ENCODE measurements at places on chromosomes 1 and 21.

- DNase-seq, result no peak
These were observed 75.1 kb downstream of the ZSCAN20 start for GRCh38 chr1:33547576-33547975.

- no peak for DNase-seq
These were observed 89.8 kb upstream of the KLHDC7A start for GRCh38 chr1:18390953-18391352.

GRCh38 chr1:241695246-241696171 lies 43.4 kb downstream of the WDR64 start:
- no peak for DNase-seq

GRCh38 chr21:33133892-33134291 lies 64.0 kb downstream of the OLIG1 start:
- no peak for DNase-seq

GRCh38 chr1:162085991-162086390 lies 16.5 kb downstream of the NOS1AP start:
- no peak for DNase-seq

GRCh38 chr21:25970254-25970930 lies 200.2 kb downstream of the APP start:
- DNase-seq, result no peak

DNA sequence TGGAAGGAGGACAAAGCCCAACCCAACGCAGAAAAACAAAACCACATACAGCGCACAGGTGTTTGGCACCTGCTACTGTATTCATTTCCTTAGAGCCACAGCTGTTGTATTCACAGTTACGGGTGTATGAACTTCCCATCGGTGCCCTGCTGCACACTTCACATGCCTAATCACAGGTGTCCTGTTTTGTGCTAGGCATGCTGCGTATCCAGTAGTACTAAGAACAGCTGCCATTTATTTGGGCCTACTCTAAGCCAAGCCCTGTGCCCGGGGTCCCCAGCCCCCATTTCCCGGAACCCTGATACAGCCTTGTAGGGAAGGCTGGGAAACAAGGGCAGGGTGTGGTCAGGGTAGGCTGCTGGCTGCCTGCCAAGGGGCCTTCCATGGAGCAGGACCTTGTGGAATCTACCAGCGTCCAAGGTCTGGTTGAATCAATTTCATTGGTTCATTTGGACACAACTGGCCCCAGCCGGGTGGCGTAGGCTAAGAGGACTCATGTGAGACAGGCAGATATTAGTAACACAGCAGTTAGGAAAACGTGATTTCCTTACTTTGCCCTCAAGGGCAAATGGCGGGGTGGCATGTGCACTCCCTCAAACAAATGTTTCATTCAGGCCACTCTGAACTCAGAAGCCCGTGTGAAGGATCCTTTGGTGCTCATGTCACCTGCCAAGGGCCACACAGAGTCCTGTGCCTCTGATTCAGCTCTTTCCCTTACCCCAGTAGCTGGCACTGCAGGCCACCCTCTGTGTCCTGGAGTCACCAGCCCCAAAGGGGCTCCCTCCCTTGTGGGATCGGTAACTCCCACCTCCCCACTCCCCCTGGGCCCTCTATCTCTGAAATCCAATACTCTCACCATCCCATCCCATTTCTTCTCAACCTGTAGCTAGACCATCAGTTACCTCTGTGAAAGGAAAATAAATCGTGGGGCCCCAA lies 986 bp upstream of the RNF186 start:
- DNase-seq, result no peak

DNA sequence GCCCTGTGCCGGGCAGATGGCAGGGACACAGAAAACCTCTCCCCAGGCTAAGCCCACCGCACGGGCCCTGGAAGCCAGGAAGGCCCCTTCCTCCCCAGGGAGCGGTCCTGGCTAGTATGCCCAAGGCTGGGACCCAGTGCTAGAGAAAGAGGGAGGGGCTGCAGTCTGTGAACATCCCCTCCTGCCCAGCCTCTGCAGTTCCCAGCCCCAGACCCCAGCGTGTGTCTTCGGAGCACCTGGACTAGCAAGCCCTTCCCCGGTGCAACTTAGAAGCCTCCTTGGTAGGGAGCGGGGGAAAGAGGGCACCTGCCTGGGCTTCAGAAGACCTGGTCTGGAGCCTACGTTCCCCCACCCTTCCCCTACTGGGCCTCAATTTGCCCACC lies 2.1 kb downstream of the PLEKHG5 start:
- DNase-seq, result no peak

DNA sequence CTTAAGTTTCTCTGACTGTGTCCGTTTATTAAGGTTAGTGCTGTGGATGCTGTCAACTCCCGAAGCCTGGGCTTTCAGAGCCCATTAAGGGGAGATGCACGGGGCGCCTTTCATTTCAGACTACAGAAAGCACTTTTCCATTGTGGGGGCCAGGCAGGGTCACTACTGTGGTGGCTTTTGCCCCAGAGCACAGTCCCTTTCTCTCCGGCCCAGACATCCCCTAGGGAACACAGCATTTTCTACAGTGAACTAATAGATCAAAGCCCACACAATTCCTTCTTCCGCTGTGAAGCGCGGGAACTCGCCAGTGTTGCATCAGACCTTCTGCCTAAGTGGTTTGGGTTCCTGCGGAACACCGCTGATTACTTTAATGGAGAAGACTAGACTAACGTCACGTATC lies 26.8 kb upstream of the MAP1LC3C start:
- no peak for DNase-seq

- DNase-seq, result no peak
These were observed 109.0 kb downstream of the VPS13D start for GRCh38 chr1:12338823-12339222.

DNA sequence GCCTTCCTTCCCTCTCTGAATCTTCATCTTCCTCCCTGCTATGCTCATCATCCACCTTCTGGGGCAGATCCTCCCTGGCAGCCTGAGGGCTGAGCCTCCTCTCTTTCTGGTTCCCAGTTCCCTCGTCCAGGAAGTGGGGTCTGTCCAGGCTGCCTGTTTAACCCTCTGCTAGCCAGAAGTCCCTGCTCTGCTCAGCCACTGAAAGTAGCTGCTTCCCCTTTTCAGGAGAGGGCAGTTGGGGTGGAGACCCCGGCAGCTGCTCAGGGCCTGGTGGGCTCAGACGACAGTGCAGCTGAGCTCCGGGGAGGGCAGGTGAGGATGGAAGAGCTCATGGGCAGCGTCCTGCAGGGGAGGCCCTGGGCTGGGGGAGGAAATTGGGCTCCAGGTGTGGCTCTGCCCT lies 43.1 kb upstream of the ETV3 start:
- no peak for DNase-seq

DNA sequence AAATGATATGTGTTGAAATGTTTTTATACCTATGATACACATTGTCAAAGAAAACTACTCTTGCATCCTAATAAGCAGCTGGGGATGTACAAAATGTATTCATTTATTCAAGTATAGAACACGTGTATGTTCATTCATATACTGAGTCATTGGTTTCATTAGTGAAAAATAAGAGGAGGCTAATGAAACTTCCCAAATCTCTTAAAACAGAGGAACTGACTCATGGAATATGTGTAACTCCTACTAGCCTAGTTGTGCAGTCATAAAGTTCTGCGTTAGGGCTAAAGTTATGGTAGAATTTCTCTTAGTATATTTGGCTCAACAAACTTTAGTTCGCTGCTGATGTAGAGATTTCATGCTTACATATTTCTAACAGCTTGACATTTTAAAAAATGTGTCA lies 441.6 kb downstream of the NCAM2 start:
- no peak for DNase-seq

GRCh38 chr1:224647449-224647848 lies 31.3 kb downstream of the CNIH3 start:
- DNase-seq, result no peak

DNA sequence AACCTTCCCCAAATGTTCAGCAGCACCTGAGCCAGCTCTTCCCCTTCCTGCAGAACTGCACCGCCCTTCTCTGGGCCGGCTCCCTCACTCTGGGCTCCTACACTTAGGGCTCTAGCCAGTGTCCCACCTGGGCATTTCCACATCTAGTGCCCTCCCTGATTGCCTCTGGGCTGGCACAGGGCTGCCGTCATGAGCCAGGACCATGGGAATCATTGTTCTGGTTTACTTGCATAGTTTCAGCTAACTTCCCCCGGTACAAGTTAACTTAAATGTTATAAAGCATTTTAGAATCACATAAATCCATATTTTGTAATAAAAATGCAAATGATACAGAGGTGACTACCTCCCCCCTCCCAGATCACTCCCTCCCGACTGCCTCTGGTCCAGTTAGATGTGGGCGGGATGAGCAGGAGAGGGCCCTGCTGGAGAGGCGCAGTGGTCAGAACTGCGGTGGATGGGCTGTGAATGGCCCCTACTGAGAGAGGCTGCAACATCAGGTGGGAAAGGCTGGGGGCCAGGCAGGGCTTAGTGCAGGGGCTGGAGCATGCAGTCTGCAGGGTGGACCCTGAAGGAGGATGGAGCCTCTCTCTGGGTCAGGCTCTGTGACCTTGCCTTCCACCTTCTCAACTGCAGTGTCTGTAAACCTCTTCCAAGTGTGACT lies 371.4 kb upstream of the C1orf174 start:
- DNase-seq, result no peak

DNA sequence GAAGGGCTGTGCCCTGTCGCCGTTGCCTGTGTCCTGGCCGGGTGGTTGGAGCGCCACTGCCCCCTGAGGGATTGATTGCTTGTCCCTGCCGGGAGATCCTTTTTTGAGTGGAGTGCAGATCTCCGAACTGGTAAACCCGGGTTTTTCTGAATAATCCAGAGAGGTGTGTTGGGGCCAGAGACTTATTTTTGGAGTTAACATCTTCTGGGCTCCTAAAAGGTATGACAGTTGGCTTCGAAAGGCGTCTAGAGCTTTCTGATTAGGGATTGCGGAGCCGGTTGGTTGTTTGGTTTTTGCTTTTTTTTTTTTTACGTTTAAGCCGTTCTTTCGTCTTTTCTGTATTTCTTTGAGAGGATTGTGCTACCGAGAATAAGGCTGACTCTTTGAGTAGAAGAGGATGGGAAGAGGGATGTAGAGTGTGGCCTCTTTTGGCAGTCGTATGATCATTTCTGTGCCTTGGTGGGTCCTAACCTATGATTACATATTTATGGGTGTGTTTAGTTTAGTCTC lies 756 bp downstream of the RLF start:
- DNase-seq, result no peak

- no peak for DNase-seq
These were observed 3.0 kb upstream of the AHCTF1 start for GRCh38 chr1:246934765-246935164.

- DNase-seq, result no peak
These were observed 47.0 kb downstream of the IGSF21 start for GRCh38 chr1:18154430-18155194.

DNA sequence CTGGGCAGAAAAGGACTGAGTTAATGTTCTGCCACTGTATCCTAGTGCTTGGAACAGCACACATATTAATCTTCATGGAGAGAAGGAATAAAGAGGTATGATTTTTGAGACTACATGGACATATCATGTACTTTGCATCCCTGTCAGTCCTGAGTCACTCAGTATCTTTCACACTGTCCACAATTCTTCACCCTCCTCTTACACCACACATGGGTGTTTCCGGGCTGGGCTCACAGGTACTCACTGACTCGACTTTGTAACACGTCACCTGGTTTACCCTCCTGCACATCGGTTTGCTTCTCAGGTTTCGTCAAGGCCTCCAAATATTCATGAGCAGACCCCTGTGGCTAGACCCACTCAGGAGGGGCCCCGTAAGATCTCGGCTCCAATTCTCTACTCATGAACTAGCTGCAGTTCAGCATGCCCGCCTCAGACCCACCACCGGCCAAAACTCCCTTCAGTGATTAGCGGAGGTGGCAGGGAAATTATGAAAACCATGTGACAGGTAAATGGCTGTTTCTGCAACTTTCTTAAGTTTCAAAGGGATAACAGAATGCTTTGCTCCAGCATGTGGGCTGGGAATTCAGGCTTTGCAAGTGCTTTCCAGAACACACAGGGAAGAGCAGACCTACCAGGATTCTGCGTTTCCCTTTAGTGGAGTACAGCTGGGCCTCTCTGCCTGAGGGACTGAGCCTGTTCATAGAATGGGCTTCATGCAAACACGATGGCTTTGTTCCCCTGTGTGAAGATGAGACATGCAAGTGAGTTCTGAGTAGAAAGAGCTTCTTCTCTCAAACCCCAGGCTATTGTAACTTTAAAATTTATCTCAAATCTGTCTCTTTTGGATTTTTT lies 31.3 kb upstream of the TRABD2B start:
- no peak for DNase-seq

GRCh38 chr1:246367041-246367440 lies 140.0 kb downstream of the SMYD3 start:
- DNase-seq, result no peak

DNA sequence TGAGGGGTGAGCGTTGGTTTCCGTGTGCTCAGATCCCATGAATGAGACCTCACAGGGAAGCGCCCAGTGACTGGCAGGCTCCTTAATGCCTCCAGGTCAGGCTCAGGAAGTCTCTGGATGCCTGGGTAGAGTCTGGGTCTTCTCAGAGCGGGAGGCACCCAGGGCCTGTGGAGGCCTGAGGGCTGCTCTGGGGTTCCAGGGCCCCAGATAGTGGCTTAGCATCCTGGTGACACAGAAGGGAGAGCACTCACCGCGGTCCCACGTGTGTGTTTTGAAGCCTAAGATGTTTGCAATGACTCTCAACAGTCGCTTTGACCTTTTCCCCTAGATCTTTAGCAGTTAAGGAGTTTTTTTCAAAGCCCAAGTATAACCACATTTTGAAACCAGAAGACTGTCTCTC lies 25.0 kb downstream of the PRMT2 start:
- DNase-seq, result no peak

- no peak for DNase-seq
These were observed 17.1 kb downstream of the TTF2 start for GRCh38 chr1:117077267-117077666.

DNA sequence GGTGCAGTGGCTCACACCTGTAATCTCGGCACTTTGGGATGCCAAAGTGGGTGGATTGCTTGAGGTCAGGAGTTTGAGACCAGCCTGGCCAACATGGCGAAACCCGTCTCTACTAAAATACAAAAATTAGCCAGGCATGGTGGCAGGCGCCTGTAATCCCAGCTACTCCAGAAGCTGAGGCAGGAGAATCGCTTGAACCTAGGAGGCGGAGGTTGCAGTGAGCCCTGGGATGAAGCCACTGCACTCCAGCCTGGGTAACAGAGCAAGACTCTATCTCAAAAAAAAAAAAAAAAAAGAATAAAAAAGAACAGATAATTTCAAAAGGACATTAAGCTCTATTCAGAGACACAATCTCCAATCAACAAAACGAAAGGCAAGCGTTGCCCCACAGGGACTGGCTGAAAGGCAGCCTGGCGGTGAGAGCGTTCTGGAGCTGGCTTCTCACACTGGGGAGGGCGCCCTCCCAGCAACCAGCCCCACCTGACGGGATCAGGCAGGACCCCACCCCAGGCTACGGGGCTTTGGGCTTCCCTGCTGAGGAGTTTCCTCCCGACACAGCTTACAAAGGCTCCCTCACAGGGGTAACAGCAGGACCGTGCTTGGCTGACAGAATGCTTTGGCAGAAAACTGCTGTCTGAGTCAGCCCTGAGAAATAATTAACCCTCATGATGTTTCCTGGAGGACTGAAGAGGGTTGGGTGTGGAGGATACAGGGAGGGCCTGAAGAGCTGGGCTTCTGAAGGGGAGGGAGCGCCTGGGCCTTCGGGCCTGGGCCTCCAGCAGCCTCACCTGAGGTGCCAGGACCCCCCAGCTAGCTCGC lies 31.1 kb upstream of the SRP9 start:
- DNase-seq, result no peak

- DNase-seq, result no peak
These were observed 21.3 kb downstream of the GPSM2 start for GRCh38 chr1:108897865-108898720.
